GM23248 (cell line): ENCODE measurements at places on chromosomes 3 and 15.

- peak; percentile 65 for DNase-seq
Observed at GRCh38 chr3:143119974-143120715, 574 bp downstream of the CHST2 start.

- DNase-seq: no peak
Observed at GRCh38 chr3:29926378-29926777, 645.5 kb downstream of the RBMS3 start.

DNA sequence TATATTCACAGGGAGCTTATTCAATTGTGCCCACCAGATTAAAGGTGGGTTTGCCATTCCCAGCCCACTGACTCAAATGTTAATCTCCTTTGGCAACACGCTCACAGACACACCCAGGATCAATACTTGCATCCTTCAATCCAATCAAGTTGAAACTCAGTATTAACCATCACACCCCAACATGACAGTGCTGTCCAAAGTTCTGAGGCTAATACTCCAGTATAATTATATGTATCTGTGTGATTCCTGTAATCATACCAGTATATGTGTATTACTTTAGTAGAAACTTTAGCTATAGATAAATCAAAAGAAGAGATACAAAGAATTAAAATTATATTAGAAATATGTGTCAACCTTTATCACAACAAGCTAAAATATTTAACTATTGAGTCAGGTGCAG is 1166.0 kb downstream of the ZPLD1 start:
- DNase-seq: no peak

- peak; percentile 58 for DNase-seq
Observed at GRCh38 chr3:107524326-107524840, 1.6 kb downstream of the BBX start.

DNA sequence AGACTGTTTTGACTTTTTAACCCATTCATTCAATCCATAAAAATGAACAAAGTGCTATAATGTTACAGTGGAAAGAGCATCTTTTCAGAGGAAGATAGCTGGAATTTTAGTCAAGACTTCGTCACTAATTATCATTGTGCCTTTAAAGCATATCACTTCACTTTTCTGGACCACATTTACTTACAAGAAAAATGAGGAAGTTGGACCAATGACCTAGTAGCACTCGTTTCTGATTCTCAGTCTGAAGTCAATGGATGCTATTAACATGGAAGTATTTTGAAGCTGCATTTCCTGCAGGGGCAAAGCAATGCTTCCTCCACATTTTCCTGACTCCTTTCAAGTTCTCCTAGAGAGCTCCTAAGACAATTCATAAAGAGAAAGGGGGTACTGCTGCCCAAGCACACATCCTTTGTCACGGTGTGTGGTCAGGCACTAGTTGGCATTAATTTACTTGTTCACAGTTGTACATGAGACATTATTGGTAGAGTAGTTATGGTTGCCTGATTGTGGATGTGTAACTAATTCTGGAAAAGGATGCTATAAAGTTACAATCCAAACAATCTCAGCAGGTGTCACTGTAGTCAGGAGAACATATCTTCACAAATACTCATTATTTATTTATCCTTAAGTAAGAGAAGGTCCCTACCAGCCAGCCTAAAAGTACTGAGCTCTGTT is 1049.1 kb downstream of the FHIT start:
- no peak for DNase-seq

DNA sequence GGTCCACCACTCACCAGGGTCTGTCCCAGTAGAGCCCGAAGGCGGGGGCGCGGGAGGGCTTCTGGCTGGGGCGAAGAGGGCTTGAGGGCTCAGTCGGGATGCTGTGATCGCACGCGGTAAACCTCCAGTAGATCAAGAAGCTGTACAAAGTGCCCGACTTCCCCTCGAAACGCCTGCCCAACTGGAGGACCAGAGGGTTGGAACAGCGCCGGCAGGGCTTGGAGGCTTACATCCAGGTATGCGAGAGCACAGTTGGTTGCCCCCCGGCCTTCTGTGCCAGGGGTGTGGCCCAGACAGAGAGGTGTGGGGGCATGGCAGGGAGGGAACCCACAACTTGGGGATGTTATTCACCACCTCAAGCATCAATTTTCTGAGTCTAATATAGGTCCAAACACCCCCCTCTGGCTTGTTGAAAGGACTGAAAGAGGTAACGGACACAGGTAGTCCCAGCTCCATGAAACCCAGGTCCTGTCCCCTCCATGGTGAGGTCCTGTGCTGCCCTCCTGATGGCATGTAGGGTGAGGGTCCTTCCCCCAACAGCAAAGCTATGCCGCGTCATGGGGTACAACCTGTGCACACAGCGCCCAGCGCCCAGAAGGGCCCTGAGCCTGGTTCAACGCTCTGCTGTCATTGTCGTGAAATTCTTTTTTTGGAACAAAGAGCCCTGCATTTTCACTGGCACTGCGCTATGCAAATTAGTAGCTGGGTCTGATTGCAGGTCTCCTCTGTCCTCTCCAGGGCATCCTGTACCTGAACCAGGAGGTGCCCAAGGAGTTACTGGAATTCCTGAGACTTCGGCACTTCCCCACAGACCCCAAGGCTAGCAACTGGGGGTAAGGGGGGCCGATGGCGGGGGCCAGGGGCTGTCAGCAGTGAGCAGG is 1.2 kb downstream of the SNX22 start:
- DNase-seq: no peak

DNA sequence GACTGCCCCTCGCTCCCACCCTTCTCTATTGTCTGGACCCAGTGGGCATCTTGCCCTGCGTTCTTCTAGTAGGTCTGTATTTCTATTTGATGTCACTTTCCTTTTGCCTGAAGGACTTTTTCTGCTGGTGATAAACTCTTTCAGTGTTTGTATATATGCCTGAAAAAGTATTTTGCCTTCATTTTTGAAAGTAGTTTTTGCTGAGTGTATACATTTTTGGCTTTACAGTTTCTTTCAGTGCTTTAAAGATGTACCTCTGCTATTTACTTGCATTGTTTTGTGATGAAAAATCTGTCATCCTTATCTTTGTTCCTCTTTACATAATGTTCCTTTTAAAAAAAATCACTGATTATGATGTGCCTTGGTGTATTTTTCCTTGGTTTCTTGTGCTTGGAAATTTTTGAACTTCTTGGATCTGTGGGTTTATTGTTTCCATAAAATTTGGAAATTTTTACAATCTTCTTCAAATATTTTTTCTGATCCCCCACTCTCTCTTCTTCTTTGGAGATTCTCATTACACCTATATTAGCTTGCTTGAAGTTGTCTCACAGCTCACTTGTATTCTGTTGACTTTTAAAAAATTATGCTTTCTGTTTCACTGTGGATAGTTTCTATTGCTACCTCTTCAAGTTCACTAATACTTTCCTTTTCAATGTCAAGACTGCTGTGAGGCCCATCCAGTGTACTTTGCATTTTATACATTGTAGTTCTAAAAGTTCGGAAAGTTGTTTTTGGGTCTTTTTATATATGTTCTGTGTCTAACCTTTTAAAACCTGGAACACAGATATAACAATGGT is 67.8 kb downstream of the RGMA start:
- no peak for DNase-seq

GRCh38 chr3:5376761-5377160 is 189.3 kb downstream of the EDEM1 start:
- DNase-seq: no peak

- no peak for DNase-seq
Observed at GRCh38 chr3:173513123-173513522, 115.6 kb downstream of the NLGN1 start.

GRCh38 chr15:55026381-55026780 is 170.4 kb downstream of the RSL24D1 start:
- no peak for DNase-seq

GRCh38 chr15:81947548-81947947 is 98.3 kb downstream of the MEX3B start:
- DNase-seq: peak; percentile 78

DNA sequence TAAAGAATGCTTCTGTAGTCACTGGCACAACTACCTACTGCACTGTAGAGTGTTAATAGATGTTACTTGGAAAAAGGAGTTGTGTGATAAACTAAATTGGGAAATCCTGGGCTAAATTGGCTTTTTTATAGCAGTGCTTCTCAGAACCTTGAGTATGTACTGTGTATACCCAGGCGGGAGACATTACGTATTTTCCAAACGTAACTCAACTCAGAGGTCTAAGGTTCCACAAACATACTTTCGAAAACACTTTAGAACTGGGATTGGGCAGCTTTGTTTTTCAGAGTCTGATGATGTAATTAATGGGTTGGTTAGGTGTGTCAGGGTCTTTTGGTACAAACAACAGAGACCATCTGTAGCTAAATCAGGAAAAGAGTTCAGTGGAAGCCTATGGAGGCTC is 53.5 kb upstream of the CHST2 start:
- DNase-seq: no peak

DNA sequence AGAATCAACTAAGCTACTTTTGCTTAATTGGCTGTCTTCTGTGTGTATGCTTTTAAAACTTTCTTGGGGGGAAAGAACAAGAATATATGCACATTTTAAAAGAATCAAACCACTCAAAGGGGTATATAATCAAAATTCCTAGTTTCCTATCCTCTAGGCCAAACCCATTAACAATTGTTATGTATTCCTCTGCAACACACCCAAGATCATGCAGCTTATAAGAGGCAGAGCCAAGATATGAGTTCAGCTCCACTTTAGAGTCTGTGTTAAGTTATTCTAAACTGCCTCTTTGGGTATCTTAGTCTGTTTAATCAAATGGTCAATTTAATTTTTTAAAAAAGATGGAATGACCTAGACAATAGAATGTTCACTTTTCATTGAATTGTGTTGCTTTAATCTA is 326.1 kb upstream of the IL12A start:
- DNase-seq: no peak

- DNase-seq: no peak
Observed at GRCh38 chr15:50905055-50905454, 3.4 kb upstream of the AP4E1 start.

DNA sequence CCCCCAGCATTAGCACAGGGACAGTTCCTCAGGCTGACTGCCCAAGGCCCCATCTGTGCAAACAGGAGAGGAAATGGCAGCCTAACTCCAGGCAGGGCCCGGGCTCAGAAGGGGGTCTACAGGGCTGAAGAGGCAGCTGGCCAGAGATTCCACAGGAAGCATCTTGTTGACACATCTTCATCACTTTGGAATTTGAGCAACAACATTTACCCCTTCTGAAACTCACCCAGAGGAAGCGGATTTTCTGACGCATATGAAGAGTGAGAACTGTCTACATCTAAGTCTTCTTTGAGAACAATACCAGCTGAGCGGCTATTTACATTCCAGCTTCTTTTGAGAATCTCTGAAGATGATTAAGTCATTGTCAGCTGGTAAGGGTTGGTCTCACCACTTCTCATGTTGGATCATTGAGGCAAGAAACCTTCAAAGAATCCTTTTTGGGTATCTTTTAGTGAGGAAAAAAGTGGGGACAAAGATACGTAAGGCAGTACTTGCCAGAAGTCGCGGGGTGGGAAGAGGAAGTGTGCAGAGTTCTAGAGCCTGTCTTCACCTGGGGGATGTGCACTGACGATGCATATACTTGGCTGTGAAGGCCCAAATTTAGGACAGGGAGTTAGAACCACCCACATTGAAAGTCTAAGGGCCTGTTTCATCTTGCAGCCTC is 25.4 kb upstream of the SRP14 start:
- DNase-seq: peak; percentile 69

- peak; percentile 71 for DNase-seq
Observed at GRCh38 chr15:66798426-66799061, 96.5 kb downstream of the SMAD6 start.

GRCh38 chr3:26682406-26682805 is 59.8 kb downstream of the LRRC3B start:
- no peak for DNase-seq

DNA sequence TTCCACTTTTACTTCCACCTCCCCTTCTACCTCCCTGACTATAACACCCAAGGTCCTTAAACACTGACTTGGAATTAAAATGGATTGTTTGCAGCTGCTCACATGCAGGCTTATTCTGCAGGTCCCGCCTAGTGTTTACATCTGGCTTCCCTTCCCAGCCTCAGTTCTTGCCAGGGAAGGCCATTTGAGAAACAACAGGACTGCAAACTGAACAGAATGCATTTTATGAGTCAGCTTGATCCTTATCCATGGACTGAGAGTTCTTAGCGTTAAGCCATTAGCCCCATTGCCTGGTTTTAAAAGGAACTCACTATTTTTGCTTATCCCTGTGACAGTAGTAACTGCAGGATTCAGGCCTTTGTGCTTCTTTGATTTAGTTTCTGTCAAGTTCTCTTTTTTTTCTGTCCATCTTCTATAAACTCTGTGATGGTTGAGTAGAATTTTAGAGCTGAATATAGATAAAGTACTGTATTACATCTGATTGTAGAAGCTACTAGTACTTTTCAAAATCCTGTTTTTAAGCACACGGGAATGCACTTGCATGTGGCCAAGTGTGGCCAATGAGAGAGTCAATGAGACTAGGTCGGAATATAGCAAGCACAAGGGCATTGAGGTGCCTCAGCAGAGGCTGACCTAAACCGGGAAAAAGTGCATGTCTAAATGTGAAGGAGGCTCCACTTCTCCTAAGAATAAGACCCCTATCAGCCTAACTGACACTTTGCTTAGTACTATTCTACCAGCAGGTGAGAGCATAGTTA is 106.4 kb downstream of the TUSC7 start:
- DNase-seq: peak; percentile 35

GRCh38 chr3:145776782-145777408 is 384.1 kb downstream of the PLOD2 start:
- DNase-seq: peak; percentile 69

GRCh38 chr15:63481105-63481810 is 23.1 kb upstream of the USP3 start:
- peak; percentile 75 for DNase-seq

- no peak for DNase-seq
Observed at GRCh38 chr3:193991666-193992424, 144.1 kb upstream of the HES1 start.

DNA sequence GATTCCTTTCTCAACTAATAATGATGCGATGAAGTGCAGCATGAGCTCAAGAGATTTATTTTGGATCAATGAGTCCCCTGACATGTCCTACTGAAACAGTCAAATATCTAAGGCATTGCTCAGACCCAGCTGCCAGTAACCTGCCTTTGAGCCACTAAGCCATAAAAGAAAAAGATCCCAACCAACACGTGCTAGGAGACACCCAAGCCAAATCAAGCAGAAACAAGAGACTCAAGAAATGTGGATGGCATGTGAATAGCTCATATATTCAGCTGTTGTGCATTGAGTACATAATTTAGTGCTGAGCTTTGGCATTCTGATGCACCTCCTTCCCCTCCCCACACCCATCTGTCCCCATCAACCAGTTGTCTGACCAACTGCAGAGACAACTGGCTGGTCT is 29.2 kb downstream of the GJD2 start:
- peak; percentile 56 for DNase-seq

- DNase-seq: no peak
Observed at GRCh38 chr15:70490148-70490837, 273.1 kb downstream of the UACA start.

- no peak for DNase-seq
Observed at GRCh38 chr3:126131881-126132750, 48.2 kb upstream of the SLC41A3 start.
